ENCODE measurements at places on chromosomes 7 and 10.

- no peak for DNase-seq
Observed at GRCh38 chr7:70646536-70647248, 485.3 kb upstream of the GALNT17 start.

DNA sequence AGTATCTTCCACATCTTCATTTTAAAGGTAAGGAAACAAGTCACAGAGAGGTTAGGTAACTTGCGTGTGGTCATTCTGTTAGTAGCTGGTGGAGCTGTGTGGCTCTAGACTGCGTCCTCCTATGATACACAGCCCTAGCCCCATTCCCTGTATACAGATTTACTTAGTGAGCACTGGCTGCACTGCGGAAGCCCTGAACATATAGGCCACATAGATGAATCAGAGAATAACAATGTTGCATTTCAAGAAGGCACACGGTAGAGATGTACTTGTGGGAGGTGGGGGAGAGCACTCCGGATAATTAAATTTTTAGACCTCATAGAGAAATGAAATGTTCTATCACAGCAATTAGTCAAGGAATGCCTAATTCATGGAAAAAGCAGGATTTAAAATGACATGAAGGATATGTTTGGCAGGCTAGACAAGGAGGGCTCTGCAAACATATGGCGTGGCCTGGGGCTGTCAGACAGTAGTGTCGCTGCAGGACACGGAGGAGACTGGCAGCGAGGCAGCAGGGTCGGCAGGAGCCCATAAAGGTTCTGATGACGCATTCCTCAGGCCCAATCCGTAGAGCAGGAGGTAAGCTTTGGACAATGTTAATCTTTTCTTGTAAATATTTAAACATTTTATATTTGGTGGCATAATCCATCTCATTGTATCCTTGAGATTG is 29.5 kb downstream of the RAB11FIP2 start:
- no peak for DNase-seq

- DNase-seq, result no peak
Observed at GRCh38 chr10:111481261-111481826, 404.5 kb downstream of the ADRA2A start.

DNA sequence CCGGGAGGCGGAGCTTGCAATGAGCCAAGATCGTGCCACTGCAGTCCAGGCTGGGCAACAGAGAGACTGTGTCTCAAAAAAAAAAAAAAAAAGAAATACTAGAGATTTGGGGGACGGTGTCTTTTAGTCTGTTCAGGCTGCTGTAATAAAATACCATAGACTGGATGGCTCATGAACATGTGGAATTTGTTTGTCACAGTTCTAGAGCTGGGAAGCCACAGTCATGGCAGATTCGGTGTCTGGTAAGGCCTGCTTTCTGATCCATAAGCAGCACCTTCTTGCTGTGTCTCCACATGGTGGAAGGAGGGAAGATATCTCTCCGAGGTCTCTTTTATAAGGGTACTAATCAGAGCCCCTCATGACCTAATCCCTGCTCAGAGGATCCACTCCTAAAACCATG is 102.7 kb upstream of the MKLN1 start:
- DNase-seq, result no peak

GRCh38 chr10:53223851-53224250 is 451.3 kb upstream of the MBL2 start:
- no peak for DNase-seq

DNA sequence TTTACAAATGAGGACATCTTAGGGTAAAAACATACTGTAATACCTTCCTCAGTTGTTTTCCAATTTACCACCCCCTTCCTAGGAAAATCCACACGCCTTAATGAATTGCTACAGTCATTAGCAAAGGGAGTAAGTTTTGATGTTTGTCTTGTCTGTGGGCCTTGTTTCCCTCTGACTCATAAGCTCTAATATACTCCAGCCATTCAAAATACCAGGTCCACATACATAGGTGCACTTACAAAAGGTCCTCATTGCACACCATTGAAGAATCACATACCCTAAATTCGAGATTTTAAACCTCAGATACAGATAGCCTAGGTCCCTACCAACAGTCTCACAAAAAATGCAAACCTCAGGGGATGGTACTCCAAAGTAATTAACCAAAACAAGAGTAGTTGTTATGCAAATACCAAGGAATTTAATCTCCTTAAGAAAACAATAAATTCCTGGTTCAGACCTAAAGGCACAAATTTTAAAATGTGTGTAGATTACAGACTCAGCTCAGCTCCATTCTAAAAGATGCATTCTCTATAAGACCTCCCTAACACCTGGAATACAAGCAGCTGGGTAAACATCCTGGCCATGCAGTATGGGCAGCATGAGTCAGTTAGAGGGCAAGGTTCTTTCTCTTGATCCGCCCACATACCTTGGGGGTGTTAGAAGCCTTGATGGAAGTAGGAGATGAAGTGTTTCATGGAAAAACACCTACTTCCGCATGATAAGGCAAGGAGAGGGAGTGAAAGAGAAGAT is 3.0 kb upstream of the LIPK start:
- DNase-seq, result peak; percentile 79

DNA sequence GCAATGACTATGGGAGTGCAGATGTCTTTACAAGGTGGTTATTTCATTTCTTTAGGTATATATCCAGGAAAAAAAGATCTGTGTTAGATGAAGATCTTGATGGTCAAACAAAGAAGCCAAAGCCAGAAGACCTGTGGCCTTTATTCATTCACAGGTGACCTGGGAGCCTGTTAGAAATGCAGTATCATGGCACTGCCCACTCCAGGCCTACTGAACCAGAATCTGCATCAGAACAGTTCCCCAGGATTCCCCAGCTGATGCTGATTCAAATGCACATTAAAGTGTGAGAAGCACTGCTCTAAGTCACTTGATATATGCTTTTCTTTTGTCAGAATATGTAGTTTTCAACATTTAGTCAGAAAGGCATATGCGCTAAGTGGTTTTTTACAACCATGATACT is 251.1 kb downstream of the IPMK start:
- DNase-seq, result no peak

DNA sequence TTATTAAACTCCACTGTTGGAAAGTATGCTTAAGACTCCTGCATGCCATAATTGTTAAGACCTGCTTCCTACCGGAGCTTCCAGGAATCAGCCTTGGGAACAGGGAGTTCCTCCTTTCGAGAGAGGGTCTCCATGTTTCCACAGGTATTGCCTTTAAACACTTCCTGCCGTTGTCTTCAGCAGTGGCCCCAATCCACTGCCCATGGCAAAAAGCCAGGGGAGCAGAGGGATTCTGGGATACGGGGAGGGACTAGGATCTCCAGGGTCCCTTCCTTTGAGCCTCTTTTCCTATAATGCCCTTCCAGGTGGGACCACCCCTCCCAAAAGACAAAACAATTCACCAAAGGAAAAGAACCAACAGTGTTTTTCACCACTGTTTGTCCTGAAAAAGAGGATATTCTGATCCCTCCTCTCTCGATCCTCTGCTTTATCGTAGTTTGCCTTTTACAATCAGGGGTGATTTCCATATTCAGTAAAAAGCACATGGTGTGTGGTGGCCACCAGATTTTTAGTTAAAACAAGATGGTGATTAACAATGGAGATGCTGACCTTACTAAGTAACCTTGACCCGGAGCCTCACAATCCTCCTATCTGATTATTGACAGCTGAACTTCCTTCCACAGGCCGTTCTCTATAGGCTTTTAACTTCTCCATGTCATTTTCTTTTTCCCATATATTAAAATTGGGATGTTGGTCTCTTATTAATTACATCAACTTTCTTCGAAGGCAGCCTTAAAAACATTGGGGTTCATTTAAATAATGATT is 36.0 kb downstream of the LRRC72 start:
- DNase-seq, result no peak

DNA sequence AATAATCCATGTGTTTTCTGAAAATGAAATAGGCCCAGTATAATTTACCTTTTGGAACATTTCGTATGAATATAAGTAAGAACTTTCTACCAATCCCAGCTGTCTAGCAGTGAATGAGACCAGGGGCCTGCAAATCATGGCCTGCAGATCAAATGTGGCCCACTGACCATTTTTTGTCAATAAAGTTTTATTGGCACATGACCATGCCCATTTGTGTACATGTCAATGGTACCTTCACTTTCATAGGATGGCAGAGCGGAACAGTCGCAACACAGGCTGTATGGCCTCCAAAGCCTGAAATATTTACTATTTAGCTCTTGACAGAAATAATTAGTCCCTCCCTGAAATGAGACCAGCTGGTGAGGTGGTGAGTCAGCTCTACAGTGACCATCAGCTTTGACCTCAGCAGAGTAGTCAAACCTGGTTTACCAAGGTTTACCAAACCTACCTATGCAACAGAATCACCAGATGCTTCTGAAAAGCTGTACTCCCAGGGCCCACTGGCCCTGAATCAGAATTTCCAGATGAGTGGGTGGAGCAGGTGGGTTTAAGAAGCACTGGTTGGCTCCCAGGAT is 13.8 kb upstream of the C10orf90 start:
- DNase-seq, result no peak

DNA sequence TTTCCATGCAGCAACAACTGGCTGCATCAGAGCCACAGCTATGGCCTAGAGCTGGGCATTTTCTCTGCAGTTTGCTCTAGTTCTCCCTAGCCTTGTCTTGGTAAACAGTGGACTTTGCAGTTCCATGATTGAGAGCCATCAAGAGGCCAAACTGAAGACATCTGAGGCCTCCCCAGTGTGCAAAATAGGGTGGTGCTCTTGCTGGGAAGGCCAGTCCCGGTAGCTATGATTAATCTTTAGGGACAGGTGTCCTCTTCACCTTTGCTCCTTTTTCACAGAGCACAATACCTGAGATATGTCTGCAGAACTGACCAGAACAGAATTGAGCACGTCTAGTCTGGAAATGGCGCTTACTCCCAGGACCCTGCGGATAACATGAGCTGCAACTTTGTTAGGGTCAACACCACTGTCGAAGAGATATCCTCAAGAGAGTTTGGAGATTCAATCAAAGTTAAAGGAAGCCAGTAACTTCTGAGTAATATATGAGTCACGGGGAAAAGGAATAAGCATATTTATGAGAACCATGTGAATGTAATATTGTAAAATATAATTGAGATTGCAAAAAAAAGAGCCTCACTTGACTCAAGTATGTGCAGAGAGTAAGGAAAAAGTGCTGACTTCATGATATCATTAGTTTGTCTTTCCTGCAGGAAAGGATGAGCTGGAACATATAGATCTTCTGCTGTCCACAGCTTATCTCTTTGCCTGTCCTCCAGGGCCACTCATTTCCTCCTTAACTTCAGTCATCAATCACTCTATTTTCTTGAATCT is 76.7 kb downstream of the ANK3 start:
- no peak for DNase-seq

DNA sequence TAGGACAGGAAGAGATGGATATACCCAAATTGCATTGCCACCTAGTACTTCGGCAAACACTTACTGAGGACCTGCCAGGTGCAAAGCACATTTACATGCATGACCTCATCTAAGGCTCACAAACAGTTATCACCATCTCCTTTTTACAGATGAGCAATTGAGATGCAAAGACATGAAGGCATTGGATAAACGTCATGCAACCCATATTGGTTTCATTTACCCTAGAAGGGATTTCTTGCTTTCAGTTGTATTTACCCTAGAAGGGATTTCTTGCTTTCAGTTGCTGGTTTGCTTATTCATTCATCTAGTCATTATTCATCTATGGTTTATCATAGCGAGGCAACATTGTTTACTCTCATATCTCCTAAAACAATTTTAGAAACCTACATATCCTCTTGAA is 52.2 kb downstream of the STEAP1B start:
- DNase-seq, result no peak

DNA sequence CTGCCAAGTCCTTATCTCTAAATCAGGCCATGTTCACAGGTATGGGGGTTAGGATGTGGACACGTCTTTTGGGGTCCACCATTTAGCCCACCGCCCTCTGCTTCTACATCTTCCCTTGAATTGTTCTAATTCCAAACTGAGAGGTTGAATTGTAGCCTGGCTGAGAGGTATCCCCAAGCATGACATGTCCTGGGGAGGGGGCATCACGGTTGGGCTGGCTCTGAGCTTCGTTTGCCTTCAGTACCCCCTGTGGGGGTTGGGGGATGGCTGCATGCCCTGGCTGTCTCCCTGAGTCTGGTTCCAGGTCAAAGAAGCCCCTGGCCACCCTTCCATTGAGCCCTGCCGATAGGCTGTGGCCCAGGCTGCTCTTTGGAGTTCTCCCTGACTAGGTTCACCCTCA is 204.6 kb downstream of the GLRX3 start:
- DNase-seq, result no peak

- no peak for DNase-seq
Observed at GRCh38 chr7:105769901-105770628, 106.3 kb downstream of the ATXN7L1 start.

DNA sequence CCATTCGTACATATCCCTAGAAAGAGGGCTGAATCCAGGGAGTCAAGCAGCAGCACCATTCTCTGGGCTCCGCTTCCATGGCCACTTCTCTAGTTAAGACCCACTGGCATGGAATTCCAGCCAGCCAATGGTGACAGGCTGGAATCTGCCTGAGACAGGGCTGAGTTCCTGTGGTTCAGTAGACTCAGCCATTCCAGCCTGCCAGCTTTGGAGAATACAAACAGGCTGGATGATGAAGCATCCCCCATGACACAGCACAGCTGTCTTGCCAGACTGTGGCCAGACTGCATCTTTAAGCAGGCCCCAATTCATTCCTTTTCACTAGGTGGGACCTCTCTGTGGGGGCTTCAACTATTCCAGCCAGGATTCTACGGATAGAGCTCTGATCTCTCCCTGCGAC is 329.6 kb downstream of the XPNPEP1 start:
- no peak for DNase-seq

DNA sequence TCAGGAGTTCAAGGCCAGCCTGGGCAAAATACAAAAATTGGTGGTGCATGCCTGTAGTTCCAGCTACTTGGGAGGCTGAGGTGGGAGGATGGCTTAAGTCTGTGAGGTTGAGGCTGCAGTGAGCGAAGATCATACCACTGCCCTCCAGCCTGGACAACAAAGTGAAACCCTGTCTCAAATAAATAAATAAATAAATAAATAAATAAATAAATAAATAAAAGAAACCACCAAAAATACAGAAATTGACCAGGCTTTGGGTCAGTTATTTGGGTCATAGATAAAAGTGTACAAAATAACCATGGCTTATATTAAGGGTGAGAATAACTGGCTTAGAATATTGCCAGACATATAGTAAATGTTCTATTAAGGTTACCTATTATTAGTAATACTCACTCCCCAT is 129.2 kb downstream of the NEUROD6 start:
- DNase-seq, result no peak

GRCh38 chr10:26519803-26520202 is 81.7 kb downstream of the APBB1IP start:
- DNase-seq, result no peak

DNA sequence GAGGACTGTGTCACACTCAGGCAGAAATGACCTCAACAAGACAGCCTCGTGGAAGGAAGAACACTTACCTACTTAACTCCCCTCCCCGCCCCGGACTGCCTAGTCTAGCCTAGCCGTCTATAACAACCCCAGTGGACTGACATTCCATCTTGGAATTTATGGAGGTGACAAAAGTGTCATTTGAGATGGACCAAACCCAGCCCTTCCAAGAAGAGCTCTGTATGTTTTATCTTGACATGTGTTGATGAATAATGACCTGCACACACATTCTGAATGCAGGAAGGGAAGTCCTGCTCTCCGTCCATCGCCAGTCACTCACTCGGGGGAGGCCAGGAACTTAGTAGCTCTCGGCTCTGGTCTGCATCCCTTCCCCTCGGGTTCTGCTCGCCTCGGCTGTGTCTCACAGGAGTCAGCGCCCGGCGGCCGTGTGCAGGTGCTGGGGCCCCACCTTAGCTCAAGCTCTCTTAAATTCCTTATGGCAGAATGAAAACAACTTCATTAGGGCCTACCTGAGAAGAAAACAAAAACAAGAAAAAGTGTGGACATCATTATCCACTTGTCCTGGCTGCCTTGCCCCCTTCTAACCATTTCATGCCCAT is 140.9 kb upstream of the NPS start:
- no peak for DNase-seq

GRCh38 chr7:55552320-55553023 is 19.8 kb downstream of the VOPP1 start:
- DNase-seq, result no peak

All from epithelial cell of proximal tubule (primary cell).